ENCODE measurements at places on chromosomes 5 and 9.

- no peak for DNase-seq
These were observed 3.3 kb upstream of the RALGDS start for GRCh38 chr9:133124123-133124906.

DNA sequence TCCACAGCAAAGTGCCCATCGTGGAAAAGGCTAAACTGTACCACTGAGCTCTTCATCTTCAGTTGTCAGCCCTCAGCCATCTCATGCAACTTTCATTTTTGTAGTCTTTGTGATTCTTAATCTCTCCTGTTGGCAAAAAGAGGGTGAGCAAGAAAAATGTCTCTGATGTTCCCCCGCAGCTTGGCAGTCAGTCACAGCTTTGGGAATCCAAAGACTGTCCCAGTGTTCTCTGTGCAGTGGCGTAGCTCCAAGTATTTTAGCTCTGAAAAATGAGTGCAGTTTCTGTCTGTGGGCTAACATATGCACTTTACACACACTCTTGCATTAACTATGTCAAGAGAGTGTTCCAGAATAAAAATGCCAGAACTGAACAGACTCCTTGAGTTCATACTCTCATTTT lies 372.2 kb downstream of the TMEM232 start:
- DNase-seq: no peak

- DNase-seq: no peak
These were observed 95.3 kb upstream of the RASGRF2 start for GRCh38 chr5:80864706-80865435.

- no peak for DNase-seq
These were observed 80.7 kb downstream of the PPARGC1B start for GRCh38 chr5:149810856-149811255.

GRCh38 chr5:89595056-89595455 lies 712.1 kb upstream of the MEF2C start:
- DNase-seq: no peak

GRCh38 chr5:178839319-178839704 lies 20.4 kb upstream of the ZNF354B start:
- peak; percentile 42 for DNase-seq

DNA sequence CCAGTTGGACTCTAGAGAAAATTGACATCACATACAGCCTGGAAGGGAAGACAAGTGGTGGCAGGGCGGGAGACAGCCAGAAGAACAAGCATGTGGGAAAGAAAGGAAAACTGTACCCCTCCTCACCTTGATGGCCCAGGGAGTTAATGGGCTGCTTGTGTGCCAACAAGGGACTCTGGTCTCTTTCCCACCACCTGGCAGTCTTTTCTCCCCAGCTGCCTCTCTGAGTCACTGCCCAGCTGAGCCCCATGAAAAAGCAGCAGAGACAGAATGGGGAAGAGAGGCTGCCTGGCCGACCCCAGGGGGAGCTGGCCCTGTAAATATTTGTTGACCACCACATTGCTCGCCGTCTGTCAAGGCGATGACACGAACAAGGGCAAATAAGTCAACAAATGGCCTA lies 359.4 kb downstream of the ENC1 start:
- DNase-seq: peak; percentile 31

DNA sequence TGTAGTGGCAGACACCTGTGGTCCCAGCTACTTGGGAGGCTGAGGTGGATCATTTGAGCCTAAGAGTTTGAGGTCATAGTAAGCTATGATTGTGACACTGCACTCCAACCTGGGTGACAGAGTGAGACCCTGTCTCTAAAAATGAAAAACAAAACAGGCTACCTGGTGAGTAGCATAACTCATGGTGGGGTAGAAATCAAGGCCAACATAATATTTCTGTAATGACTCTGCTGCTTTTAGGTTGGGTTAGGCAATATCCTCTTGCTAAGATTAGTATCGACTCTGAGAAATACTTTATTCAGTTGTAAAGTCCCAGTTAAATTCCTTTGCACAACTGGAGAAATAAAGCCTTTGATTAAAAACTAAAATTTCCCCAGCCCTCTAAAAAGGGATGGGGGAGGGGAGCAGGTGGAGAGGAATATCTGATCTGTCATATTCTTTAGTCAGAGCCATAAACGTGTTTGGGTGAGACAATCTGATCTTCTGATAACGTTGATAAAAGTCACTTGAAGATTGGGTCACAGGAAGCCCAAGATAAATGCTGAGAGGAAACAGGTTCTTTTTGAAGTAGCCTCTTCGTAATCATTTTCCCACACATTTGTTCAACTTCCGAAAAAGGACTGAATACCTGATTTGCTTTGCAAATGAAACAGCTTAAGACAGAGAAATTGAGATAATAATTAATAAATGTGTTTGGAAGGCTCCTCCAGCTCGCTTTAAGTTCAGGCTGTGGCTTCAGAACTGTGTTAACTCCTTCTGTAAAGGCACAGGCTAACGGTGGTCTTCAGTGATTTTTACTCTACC lies 14.9 kb downstream of the IL4 start:
- DNase-seq: no peak

- DNase-seq: peak; percentile 84
These were observed 22.9 kb upstream of the TTLL11 start for GRCh38 chr9:122116040-122116439.

- DNase-seq: no peak
These were observed 408.3 kb upstream of the RGMB start for GRCh38 chr5:98365126-98365525.

DNA sequence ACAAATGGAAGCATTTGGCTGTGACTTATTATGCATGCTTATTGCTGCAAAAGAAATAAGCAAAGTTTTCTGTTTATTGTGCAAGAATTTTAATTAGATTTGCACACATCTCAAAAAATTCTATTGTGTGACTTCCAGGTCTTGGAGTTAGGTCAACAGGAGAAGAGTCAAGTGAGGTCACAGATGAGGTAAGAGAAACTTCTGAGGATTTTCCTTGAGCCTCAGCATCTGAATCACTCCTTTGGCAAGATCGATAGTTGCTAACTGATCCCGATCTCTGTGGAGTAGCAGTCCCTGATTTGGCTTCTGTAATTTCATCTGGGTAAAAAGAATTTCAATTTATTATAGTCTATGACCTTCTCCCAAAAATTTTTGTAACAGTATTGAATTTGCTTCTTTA lies 6.9 kb upstream of the TTC33 start:
- no peak for DNase-seq

Data from mesendoderm (in vitro differentiated cells).